GM23338 (cell line): ENCODE measurements at places on chromosomes 3 and 15.

DNA sequence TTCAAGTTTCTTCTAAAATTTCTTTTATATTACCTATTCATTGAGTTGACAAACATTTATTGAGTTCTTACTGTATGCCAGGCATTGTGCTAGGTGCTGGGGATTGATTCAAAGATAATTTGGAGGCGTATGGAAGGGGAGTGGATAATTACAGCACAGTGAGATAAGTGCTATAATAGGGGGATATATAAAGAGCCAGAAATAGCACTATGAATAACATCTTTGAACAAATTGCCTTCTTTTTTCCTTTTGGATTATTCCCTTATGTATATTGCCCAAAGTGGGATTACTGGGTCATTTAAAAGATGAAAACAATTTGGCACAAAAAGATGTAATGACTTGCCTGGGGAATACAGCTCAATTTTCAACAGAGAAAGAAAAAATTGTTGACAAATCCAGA, 64.6 kb downstream of the LPP start:
- DNase-seq, result no peak

DNA sequence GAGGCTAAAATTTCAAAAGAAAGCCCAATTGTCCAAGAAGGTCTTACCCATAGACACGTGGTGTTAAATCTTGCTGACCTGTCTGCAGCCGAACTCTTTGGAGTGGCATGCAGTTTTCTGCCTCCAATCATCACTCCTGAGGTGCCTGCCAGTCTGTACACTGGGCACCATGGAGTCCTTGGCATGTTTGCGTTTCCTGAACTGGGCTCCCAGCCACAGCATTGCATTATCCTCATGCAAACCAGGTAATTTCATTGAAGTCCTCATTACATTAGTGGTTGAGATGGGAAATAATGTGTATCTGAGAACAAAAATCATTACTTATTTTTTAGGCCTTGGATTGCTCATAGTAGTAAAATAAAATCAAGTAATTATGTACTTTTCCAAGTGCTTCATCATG, 152.3 kb downstream of the AKAP13 start:
- no peak for DNase-seq

GRCh38 chr3:8147711-8148110, 353.9 kb upstream of the LMCD1 start:
- DNase-seq, result no peak

DNA sequence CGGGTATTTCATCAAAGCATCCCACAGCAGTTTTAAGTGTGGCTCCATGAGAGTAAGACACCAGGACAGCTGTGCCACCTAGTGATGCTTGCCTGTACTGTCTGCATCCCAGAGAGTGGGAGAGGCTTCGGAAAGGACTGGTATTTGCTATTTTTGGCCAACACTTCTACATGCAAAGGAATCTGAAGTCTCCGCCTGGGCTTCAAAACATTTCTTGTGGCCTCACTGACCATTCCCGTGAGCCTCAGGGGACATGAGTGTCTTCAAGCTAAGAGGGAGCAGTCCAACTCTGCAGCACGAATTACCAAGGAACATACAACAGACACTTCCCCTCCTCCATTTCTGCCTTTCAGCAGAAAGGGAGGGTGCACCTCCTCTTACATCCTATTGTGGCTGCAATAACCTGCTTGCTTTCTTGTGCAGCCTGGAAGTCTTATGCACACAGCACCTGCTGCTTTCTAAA, 177.5 kb downstream of the RORA start:
- peak; percentile 69 for DNase-seq

- no peak for DNase-seq
Measured at GRCh38 chr3:43093006-43093405, 12.9 kb downstream of the POMGNT2 start.

DNA sequence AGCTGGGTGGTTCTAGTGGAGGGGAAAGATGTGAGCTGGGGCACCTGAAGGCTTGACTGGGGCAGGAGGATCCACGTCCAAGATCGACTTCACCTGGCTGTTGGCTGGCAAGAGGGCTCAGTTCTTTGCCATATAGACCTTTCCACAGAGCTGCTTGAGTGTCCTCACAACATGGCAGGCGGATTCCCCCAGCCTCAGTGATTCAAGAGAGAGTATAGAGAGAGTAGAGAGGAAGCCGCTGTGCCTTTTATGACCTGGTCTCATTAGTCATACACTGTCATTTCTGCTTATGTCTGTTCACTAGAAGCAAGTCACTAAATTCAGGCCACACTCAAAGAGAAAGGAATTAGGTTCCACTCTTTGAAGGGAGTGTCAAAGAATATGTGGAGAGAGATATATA, 101.6 kb downstream of the APBA2 start:
- no peak for DNase-seq

DNA sequence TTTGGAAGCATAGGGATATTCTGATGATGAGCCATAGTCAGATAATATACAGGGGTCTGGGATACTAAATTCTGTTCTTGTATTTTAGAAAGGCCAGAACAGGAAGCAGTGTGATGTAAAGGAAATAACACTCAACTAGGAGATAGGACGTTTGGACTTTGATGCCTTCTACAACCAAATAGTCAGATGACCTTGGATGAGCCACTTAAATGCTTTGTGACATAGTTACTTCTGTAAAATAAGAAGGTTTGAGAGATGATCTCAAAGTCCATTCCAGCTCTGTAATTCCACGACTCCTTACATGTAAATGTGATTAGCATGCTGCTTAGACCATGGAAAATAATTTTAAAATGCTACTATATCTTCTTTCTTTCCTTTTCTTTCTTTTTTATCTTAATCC, 29.5 kb upstream of the CCDC54 start:
- no peak for DNase-seq

DNA sequence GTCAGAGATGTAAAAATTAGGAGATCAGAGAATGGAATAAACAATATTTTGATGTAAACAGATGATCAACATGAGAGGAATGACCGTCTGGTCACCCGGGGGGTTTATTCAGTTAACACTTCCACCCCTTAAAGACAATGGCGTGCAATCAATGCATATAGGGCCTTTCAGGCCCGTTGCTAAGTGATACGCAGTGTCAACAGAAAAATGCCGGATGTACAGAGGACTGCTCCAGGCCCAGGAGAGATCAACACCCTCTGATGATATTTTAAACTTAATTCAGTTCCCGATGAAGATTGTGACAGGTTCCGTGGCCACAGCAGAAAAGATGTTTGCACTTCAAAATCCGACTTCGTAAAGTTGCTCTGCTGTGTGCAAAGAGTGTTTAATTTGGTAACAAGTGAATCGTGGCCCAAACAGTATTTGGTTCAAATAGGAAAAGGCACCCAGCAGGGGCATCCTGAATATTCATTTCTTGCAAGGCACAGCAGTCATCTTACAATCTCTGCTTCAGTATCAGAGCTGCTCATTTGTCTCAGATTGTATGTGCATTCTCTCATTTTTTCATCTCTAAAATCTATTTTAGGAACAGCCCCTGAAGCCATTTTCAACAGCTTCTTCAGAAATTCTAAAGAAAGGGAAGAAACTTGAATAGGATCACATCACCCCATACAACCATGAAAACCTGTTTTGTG, 72.6 kb downstream of the FOXB1 start:
- DNase-seq, result peak; percentile 42

- DNase-seq, result no peak
Measured at GRCh38 chr3:63946753-63947152, 34.6 kb upstream of the SCAANT1 start.

- DNase-seq, result no peak
Measured at GRCh38 chr15:50009634-50010033, 109.4 kb downstream of the ATP8B4 start.
